ENCODE measurements at places on chromosomes 5 and 9.
A peak's percentile ranks its signal among the peaks of the same experiment; 100 is the strongest.

DNA sequence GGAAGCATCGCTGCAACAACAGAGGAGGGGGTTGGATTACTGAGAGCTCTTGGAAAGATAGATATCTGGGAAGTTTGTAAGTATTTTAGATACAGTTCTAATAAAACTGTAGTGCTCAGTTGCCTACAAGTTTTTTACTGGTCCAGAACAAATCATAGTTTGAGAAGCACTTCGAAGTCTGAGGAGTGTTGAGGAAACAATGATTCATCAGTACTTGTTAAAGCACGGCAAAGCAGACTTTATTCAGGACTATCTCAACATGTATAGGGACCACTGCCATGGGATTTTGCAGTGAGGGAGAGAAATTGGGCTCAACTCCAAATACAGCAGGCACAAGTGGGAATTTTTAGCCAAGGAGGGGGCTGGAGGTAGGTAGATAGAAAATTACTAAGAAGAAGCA lies 25.3 kb upstream of the RECK start:
- DNase-seq = no peak

DNA sequence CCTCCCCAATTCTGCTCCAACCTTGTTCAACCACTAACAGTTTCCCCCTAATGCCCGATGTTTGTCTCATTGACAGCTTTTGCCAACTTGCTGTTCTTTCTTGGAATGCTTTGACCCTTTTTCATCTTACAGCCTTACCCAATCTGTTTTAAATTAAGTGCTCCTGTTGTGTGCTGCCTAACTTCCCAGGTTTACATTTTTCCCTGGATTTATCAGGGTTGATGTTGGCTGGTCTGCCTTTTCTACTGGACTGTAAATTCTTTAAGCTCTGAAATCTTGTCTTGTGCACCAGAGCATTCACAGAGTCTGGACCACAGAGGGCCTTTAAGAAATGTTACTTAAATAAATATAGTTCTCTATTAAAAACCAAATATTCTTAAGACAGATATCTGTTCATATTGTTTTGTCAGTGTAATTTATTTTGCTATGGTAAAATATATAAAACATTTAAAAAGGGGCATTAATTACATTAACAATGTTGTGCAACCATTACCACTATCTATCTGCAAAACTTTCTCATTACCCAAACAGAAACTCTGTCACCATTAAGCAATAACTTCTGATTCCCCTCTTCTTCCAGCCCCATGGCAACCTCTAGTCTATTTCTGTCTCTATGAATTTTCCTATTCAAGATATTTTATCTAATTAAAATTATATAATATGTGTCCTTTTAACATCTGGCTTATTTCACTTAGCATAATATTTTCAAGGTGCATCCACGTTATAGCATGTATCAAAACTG lies 73.0 kb downstream of the OSTF1 start:
- DNase-seq = no peak

- peak; percentile 81 for DNase-seq
Observed at GRCh38 chr5:172931001-172931536, 28.2 kb upstream of the RPL26L1 start.

DNA sequence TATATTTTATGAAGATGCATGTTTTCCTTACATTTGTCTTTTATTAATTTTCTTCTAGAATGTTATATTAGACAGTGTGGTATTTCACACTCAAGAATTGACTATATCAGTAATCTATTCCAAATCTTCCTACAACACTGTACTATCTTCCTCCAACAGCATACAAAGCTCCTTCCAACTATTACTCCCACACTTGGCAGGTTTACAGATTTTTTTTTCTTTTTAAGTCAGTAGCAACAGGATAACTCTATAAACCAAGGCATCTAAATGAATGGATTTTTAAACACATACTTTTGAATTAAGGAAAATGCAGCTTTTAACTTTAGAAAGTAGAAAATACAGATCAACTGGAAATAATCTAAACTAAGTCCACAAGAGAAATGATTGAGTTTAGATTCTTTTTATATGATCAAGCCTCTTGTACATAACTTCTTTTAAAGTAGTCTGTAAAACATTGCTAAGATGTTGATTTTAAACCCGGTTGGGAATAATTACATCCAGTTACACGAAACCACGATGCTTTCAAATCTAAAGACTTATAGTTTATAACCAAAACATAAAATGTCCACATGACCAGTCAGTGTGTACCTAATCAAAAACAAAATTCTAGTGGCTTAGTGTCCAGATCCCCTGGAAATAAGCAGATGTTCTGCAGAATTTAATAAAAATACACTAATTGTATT lies 281.6 kb downstream of the ADAMTS6 start:
- no peak for DNase-seq

- DNase-seq = no peak
Observed at GRCh38 chr5:43190755-43191603, 1.0 kb upstream of the NIM1K start.

GRCh38 chr5:95398989-95399388 lies 7.8 kb downstream of the FAM81B start:
- DNase-seq = no peak

GRCh38 chr9:123608104-123608503 lies 252.1 kb downstream of the CRB2 start:
- no peak for DNase-seq

- DNase-seq = no peak
Observed at GRCh38 chr5:30142432-30142831, 1051.1 kb upstream of the CDH6 start.

DNA sequence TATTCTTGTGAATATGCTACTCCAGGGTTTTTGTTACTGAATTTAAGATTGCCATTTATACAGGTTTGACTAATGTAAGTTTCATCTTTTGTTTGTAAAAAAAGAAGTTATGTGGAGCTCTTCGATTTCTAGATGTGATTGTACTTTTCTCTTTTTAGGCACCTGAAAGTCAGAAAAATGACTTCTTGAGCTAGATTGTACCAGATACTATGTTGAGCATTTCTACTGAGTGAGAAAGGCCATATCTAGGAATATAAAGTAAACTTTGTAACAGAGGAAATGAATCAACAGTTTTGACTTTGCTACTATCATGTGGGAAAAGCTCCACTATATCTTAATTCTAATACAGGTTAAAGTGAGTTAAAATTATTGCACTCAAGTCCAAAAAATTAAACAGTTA lies 25.1 kb downstream of the SMC5 start:
- DNase-seq = no peak

GRCh38 chr5:93681432-93681831 lies 60.0 kb downstream of the POU5F2 start:
- no peak for DNase-seq

GRCh38 chr5:14977058-14977685 lies 105.6 kb upstream of the ANKH start:
- DNase-seq = no peak

DNA sequence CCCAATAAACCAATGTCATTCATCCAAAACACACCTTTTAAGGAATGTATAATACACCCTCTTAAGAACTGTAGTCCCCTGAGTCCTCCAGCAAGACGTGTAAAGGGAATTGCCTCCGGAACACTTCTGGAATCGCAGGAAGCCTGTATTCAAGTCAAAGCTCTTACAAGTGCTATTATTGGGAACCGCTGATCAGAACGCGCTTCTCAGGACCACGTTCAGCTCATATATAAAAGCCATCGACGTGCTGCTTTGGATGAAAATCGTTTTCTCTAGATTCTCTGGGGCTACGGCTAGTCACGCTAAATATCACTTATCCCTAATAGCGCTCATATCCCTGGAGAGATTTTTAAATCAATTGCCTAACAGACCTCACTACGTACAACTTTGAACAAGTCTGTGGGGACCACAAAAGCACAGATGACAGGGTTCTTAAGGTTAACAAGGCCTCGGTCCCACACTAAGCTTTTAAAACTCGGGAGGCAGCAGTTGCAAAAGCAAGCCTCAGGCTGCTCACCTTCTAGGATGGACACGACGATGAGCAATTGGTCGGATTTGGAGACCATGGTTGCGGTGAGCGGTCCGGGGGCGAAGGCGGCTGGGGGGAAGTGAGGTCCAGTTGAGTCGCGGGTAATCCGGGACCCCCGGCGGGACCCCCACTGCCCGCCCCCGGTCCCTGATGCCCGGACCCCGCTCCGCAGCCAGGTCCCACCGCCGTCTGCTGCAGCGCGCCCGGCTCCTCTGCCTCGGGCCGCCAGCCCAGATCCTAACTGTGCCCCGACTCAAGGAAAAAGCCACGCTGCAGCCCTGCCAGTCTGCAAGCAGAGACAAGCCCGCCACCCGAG lies 548 bp downstream of the CEP120 start:
- DNase-seq = no peak

DNA sequence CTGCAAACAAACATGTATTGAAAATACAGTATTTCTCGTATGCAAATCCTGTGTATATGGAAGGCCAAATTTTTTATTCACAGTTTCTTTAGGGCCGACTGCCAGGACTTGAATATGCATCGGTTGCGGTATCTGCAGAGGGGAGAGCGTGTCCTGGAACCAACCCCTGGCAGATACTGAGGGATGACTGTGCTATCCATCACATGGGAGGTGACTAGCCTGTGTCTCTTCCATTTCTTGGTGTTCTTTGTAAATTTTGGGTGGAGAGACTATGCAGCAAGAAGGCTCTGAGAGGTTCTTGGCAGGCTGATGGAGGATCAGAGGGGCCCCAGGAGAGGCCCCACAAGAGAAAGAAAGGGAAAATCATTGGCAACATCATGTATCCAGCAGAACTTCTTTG lies 384.3 kb downstream of the YTHDC2 start:
- DNase-seq = no peak

GRCh38 chr5:76787237-76787636 lies 31.6 kb upstream of the F2RL1 start:
- DNase-seq = peak; percentile 68

GRCh38 chr9:124812441-124812876 lies 35.5 kb downstream of the OLFML2A start:
- DNase-seq = peak; percentile 66

DNA sequence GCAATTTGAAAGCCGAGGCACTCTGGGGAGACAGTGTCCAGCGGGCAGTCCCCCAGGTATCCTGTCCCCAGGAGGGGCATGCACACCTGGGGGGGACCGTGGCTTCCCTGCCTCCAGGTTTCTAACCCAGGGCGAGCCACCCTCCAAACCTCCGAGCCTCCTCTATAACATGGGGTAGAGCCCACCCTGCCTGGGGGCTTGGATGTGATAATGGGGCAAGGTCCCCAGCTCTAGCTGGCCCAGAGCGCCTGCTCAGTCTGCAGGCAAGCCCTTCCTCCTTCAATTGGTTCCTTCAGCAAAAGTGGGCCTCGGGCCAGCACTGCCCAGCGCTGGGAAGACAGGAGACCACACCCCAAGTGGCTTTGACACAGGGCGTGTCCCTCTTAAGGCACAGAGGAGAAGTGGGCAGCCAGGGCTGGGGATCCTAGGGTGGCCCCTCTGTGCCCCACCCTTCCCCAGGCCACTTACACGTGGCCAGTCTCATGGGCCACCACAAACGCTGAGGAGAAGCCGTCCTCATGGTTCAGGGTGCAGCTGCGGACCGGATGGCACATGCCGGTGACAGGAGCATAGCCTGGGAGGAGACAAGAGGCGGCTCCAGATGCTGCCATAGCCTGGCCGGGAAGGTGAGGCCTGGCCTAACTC lies 94.3 kb downstream of the ZNF354C start:
- DNase-seq = no peak

DNA sequence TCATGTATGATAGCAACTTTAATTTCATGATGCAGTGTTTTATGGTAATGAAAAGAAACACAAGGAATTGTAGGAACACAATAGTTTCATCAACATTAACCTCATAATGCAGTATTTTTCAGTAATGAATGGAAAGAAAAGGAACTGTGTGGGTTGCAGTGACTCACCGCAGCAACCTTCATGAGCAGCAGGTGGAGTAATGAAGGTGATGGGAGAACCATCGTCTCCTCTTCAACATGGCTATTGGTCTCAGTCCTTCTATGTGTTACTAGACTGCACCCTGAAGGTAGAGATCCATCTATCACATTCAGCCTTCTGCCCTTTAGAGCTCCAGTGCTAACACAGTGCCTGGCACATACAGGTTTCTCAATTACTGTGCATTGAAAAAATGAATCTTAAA lies 58.0 kb downstream of the TMEM215 start:
- no peak for DNase-seq

- DNase-seq = peak; percentile 59
Observed at GRCh38 chr5:179373101-179373934, 28.1 kb upstream of the ADAMTS2 start.

- DNase-seq = no peak
Observed at GRCh38 chr5:108345541-108346171, 36.2 kb downstream of the FBXL17 start.
